ENCODE measurements at places on chromosomes 12 and 14.

GRCh38 chr14:81963846-81964245, 430.2 kb upstream of the SEL1L start:
- no peak for DNase-seq

GRCh38 chr14:58871573-58871972, 233.8 kb downstream of the DACT1 start:
- DNase-seq = no peak

- DNase-seq = no peak
Observed at GRCh38 chr12:76990716-76991115, 74.7 kb downstream of the E2F7 start.

- peak; percentile 92 for DNase-seq
Observed at GRCh38 chr14:64540208-64541202, at the start of gene HSPA2. HSPA2 (plus strand) TSS chr14:64540741; CDS start chr14:64540850, 109 bp downstream.

GRCh38 chr12:6346942-6347341, 5.1 kb upstream of the TNFRSF1A start:
- DNase-seq = no peak

GRCh38 chr12:53122961-53123468, 19.7 kb downstream of the SOAT2 start:
- no peak for DNase-seq

GRCh38 chr14:25696176-25696575, 646.2 kb upstream of the STXBP6 start:
- no peak for DNase-seq
